Spinal cord (tissue), 10 donors: ENCODE measurements at places on chromosomes 5 and 9. TPM values are rescaled to one million over a fixed set of nuclear protein-coding genes. Genes with fewer than 3 reads are reported as not detected.

DNA sequence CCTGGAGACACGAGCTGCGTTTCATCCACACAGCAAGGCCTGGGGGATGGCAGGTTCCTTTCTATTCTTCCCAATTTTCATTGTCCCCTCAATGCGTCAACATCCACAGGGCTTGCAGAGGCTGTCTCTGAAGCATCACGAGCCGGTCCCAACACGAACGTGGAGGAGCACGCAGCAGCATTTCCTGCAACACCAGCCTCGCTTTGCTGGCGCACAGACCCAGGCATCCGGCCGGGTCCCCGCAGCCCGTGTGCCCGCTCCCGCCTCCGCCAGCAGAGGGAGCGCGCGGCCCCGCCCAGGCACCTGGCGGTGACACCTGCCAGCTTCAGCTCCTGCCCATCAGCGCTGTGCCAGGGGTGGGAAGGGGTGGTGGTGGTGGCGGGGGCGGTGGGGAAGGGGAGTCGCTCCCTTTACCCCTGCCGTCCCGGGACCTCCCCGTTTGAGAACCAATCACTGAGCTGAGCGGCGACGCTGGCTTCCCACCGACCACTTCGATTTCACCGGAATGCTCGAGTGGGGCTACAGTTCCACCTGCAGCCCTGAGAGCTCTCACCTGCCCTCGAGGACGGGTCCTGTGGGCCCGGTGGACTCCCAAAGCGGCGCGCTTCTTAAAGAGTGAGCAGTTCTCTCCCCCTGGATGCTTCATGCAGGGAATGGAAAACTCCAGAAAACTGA lies 464.5 kb downstream of the ICE1 start:
- DNase-seq = no peak

DNA sequence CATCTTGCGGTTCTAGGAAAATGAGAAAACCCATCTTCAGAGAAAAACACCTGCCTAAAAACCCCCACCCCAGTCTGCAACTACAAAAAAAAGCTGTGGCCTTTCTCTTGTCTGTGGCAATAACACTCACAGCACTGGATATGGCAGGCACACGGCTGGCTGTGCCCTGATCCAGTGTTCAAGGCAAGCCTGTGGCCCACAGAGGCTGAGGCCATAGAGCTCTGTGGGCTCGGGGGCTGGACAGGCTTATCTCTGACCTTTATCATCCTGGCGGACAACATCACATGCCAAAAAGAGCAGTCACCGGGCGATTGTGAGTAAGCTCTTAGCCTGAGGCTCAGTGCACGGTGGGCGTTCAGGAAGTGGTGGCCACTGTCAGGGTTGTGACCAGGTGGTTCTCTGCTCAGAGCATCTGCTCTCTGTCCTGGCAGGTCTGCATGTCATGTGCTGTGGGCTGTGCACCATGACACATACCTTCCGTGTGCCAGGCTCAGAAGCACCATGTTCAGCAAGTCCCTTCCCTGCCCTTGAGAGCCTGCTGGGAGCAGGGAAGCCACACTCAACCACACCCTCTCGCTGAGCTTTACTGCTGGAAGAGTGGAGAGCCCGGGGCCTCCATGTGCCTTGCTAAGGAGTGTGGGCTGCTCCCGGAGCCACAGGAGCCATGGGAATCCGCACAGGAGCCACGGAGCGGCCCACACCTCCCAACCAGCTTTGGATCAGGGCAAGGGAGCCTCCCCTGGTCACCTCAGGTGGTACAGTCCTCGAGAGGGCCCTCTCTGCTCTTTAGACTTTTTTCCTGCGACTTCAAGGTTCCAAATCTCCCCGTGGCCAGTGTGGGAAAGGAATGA lies 34.6 kb upstream of the WDR38 start:
- DNase-seq = no peak

DNA sequence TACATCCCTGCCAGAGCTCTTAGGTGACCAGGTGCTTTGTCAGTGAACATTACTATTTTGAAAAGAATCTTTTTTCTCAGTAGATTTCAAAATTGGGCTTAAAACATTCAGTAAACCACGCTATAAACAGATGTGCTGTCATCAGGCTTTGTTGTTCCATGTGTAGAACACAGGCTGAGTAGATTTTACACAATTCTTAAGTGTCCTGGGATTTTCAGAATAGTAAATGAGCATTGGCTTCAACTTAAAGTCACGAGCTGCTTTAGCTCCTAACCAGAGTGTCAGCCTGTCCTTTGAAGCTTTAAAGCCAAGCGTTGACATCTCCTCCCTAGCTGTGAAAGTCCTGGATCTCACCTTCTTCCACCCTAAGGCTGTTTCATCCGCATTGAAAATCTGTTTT lies 83.6 kb downstream of the CARTPT start:
- no peak for DNase-seq

FAM169A gene
- total RNA-seq = 62.9 TPM

TAF11L5 gene
- total RNA-seq = not detected

GRCh38 chr9:89022001-89022759 lies 30.9 kb downstream of the S1PR3 start:
- no peak for DNase-seq

DNA sequence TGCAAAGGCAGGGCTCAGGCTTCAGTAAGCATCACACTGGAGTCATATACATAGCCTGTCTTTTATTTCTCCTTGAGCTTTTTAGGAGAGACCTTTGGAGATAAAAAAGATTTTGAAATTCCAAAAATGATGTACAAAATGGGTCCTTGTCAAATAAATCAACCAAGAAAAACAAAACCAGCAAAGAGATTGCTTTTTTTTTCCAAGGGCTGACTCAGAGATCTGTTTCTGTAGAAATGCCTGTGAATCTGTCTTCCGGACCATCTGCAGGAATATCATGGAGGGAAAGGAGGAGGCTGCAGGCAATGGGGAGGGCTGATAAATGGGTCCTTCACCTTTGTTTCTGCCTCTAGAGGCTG lies 77.4 kb downstream of the SLIT3 start:
- no peak for DNase-seq

SV2C gene
- 16.2 TPM for total RNA-seq

FOXE1 gene
- total RNA-seq = not detected

FOXD4L4 gene
- 0.20 TPM for total RNA-seq

GRCh38 chr5:132418881-132419280 lies 49.4 kb downstream of the SLC22A5 start:
- no peak for DNase-seq

CDH18 gene
- 90.3 TPM for total RNA-seq

STPG3 gene
- total RNA-seq = not detected

RPL7A gene
- 796 TPM for total RNA-seq

DNA sequence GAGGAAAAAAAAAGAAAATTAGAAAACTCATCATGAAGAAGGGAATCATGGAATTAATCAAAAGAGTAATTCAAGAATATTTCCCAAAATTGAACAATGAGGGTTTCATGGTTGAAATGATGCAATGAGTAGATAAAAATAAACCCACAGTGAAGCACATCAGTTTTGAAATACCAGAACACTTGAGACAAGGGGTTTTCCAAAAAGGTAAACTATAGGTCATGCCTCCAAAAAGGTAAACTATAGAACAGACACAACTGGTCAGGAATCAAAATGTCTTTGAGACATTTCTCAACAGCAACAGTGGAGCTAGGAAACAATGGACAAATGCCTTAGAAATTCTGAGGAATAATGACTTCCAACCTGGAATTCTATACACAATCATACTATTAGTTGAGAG lies 60.2 kb upstream of the PCSK5 start:
- DNase-seq = no peak

DNA sequence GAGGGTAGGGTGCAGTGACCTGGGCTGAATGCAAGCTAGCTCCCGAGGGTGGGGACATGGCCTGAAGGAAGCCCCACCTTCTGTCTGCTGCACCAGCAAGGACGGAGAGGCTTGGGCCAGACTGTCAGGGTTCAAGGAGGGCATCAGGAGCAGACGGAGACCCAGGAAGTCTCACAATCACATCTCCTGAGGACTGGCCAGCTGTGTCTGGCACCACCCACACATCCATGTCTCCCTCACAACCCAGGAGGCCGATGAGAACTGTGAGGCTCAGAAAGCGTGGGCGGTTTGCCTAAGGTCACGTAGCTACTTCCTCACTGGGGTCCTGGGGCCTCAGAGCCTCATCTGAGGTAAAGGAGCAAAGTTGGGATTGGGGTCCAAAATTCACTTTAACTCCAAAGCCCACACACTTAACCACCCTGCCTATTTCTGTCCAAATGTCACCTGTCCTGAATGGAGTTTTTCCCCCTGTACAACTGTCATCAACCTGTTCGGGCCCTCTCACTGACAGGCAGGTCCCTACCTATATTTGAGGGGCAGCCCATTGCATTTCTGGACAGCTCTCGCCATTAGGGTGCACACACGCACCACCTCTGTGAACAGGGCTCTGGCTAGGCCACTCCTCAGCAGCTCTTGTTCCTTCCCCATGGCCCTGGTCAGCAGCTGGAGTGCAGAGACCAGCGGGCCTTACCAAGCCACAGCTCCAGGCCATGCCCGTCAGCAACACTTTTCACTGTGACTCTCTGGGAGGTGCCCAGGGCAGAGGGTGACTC lies 3.4 kb downstream of the IL13 start:
- DNase-seq = no peak

DNA sequence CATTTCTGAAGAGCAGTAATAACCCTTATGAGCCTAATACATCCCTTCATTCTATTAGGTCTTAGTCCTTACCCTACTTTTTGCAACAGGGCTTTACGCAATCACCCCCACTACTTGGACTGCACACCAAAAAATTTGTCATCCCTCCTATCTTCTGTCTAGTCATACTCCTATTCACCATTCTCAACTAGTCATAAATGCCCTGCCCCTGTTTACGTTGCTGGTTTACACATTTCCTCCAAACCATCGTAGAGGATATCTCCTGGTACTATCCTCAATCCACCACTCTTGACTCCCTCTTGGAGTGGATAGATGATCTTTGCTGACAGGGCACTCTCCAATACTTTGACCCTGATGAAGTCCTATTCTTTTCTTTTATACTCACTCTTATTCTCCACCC lies 98.2 kb upstream of the CCNG1 start:
- no peak for DNase-seq

RORB gene
- total RNA-seq = 18.9 TPM

PHYKPL gene
- 24.1 TPM for total RNA-seq

GRCh38 chr5:14812166-14812565 lies 59.4 kb downstream of the ANKH start:
- DNase-seq = no peak
